Activated CD4-positive, CD25-positive, alpha-beta regulatory T cell (primary cell): ENCODE measurements at places on chromosomes 5 and 9.

DNA sequence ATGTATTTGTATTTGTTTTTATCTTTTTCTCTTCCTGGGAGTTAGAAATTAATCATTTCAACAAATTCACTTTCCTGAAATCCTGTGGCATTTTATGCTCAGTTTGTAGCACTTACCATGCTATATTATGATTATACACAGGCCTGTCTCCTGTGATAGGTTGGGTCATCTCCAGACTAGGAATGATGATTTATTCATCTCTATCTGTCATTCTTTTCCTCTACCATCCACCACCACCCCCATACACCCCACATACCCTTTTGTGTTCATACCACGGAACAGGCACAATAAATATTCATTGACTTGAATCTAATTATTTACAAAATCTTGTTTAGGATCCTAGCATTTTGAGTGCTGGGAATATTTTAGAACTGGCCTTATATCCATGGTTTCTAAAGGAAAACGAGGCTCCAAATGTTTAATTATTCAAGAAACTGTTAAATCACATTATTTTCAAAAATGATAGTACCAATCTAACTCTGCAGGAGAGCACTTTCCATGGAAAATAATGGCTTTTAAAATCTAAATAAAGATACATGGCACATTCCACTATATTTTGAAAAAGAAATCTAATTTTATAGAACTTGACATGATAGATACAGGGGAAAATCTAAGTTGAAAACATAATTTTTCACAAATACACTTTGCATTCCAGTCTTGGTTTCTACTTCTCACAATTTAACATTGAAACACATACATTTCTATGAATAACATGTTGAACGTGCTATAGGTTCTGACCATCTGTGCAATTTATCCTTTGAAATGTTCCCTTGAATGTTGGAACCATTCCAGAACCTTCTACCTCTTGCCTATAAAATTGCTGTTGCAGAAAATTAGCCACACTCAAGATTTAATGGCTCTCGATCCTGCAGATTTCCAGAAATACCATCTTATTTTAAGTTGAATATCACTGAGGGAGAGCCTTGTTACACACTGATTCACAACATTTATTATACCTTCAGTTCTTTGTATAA is 89.3 kb downstream of the STARD4 start:
- DNase-seq = no peak

DNA sequence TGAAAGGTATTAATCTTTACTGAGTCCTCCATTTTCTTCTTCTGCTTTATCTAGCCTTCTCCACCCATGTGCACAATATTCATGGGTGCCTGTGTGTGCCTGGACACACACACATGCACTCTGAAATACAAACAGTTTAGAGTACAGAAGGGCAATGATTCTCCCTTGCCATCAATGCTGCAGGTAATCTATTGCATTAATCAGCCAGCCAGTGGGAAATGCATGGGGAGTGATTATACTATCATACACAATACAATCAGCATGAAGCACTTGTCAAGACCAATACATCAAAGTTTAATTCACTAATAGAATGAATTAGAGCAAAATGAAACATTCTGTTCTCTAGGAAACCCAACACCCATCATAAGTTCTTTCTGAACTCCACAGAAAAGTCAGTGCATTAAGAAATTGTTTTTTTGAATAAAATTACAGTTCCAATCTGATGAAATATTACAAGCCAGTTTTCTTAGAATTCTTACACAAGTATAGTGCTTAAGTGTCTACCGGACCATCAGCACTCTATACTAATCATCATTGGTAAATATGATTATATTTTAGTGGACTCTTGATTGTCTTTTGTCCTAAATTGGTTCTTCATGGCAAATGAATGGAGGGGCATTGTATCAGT is 172.2 kb downstream of the ZSWIM6 start:
- DNase-seq = no peak

DNA sequence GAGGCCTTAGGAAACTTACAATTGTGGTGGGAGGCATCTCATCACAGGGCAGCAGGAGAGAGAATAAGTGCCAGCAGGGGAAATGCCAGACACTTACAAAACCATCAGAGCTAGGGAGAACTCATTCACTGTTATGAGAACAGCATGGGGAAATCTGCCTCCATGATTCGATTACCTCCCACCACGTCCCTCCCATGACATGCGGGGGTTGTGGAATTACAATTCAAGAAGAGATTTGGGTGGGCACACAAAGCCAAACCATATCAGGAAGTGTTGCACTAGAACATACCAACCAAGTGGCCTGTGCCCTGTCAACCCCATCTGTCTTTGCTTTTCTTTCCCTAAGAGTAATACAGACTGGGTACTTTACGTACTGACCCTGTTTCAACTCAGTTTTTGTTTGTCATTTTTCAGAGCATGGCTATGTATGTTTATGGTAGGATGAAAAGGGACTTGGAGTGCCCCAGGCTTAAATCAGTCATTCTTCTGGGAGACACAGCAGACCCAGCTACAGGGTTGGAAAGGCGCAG is 58.3 kb upstream of the TGFBR1 start:
- DNase-seq = no peak

DNA sequence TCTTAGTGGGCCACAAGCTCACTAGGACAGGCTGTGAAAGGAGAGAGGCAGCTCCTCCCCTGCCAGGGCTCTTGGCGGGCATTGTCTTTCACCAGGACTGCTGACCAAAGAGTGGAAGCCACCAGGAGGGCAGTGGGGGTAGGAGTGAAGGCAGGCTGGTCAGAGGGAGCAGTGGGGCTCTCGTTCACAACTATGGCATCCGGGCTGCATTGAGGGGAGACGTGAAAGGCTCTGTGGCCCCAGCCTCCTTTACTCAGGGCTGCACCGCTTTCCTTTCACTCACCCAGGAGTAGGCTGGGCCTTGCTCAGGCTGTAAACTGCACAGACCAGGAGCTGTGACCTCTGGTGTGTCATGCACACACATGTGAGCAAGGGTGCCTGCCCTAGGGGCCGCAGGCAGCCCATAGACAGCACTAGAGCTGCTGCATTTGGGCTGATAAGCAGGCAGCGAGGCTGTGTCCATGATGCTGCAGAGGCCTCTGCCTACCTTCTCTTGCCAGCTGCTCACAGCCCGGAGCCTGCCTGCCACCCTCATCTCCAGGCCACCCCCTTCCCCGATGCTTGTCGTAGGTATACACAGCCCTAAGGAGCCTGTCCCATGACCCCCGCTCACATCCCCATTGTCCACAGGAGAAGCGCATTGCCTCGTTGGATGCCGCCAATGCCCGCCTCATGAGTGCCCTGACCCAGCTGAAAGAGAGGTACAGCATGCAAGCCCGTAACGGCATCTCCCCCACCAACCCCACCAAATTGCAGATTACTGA is 130.4 kb downstream of the DAB2IP start:
- DNase-seq = no peak
